ENCODE measurements at places on chromosomes 1 and 21.

- DNase-seq = no peak
Measured at GRCh38 chr1:47545912-47546483, 108.2 kb downstream of the FOXD2 start.

GRCh38 chr1:83882906-83883305 lies 116.0 kb downstream of the TTLL7 start:
- DNase-seq = peak; percentile 19

- no peak for DNase-seq
Measured at GRCh38 chr21:27206368-27206982, 239.6 kb upstream of the ADAMTS5 start.

DNA sequence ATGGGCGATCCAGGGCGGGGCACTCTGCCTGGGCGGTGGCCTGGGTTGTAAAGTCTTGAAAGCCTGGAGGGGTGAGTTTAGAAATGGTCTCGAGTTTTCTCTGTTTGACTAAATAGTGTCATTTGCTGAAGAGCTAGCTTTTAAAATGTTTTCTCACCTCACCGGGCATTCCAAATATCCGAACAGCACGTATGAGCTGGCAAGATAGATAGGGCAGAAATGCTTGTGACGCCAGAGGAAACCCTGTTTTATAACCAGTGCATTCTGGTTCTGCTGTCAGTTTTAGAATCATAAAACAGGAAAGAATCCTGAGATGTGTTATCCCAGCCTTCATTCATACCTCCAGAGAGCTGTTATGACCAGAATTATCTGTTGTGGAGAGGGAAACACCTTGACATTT lies 725 bp downstream of the RTCA start:
- DNase-seq = no peak

DNA sequence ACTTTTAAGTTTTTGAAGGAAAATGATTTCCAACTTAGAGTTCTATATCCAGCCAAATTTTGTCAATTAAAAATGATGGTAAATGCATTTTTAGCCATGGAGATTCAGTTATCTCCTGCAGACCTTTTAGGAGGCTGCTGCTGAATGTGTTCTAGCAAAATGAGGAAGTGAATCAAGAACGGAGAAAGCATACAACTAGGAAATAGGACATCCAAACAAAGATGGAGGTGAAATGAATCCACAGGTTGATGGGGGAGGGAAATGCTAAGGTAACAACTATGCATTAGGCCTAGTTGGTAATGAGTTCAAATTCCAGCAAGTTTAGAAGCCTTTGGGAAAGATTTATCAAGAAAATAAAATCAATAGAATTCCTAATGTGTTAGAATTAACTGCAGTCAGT lies 80.5 kb downstream of the FNBP1L start:
- DNase-seq = no peak

GRCh38 chr1:218969006-218969405 lies 204.7 kb upstream of the LYPLAL1 start:
- DNase-seq = no peak

DNA sequence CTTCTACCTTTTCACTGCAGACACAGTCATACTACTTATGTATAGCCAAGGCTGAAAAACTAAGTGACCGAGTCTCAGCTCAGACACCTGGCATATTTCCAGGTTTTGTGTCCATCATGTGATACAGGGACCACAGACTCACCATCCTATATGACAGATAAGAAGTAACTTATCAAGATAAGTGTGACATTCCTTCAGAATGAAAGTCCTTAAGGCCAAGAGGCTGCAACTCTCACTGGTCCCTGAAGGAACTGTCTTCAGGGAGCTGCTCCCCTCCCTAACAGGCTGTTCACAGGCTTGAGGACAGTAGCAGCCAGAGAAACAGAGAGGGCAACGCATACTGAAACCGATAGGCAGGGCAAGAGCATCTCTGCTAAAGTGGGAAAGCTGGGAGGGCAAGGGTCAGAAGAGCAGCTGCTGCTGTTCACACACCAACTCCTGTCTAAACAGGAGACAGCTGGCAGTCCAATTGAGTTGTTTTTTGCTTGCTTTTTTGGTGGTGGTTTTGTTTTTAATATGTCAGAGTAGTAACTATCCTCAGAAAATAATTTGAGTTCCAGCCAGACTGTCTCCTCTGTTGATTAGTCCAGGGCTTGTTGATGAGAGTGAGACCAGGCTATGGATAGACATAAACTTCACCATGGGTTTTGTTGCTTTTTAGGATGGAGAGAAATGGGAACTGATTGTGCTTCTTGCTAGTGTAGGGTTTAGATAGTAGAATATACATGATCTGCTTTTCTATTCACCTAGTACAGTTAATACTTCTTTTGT lies 67.7 kb downstream of the MACF1 start:
- no peak for DNase-seq

DNA sequence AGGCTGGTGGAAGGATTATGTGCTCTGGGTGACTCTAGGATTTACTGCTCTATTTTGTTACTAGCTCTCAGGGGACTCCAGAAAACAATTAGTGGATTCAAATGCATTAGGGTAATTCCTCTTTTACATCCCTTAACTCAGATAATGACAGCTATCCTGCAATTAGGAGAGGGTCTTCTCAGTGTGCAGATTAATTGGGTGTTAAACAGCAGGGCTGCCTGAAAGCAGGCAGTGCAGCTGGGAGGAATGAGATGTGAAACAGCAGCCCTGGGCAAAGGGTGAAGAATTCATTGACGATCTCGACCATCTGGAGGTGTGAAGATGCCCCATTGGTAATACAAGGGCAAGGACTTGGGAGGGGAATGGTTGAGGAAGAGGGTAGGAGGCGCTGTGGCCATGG lies 66.1 kb downstream of the HTR6 start:
- no peak for DNase-seq

DNA sequence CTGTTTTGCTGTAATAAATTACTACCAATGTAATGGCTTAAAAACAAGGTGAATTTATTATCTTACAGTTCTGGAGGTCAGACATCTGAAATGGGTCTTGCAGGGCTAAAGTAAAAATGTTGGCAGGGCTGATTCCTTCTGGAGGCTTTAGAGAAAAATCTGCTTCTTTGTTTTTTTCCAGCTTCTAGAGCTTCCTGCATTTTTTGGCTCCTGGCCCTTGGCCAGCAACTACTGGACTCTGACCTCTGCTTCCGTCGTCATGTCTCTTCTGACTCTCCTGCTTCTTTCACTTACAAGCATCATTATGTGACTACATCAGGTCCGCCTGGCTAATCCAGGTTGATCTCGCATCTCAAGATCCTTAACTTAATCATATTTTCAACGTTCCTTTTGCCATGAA lies 350.9 kb downstream of the S1PR1 start:
- DNase-seq = no peak

DNA sequence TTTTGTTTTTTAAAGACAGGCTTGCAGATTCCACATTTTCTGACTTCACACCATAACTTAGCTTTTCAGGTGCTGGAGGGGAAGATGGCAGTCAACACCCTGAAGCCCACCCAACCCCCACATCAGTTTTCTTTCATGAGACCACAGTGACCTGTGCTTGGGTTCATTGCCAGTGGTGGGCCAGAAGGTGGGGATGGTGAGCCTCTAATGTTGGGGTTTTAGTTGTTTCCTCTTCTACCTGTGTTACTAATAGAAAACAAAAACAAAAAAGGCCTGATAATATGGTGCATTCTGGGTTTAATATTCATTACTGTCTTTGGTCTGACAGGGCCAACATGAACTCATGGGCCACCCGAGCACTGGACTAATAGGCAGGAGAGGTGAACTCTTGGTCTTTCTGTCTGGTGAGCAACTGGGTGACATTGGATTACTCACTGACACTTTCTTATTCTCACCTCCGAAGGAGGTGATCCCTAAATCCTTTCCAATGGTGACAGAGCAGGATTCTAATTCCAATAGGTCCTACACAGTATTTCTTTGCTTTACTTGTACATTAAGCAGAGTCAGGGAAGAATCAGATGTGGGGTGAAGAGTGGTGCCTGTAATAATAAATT lies 132.8 kb downstream of the CLIC6 start:
- no peak for DNase-seq

DNA sequence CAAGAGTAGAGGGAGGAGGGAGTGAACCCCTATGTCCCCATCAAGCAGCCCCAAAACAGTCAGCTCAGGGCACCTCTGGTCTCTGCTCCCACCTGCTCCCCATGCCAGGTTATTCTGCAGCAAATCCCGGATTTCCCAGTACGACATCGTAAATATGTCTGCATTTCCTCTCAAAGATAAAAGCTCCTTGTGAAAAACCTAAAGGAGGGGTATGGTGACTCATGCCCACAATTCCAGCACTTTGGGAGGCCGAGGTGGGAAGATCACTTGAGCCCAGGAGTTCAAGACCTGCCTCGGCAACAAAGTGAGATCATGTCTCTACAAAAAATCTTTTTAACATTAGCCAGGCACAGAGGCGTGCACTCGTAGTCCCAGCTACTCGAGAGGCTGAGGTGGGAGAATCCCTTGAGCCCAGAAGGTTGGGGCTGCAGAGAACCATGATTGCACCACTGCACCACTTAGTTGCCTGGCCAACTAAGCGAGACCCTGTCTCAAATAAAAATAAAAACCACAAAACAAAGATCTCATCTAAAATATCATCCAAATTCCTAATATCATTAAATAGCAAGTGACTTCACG lies 7.1 kb downstream of the ACOT7 start:
- peak; percentile 48 for DNase-seq

GRCh38 chr21:42887326-42887725 lies 5.8 kb upstream of the NDUFV3 start:
- DNase-seq = no peak

GRCh38 chr1:21537511-21537931 lies 28.3 kb downstream of the ALPL start:
- no peak for DNase-seq

- DNase-seq = no peak
Measured at GRCh38 chr1:19752083-19752696, 47.5 kb downstream of the TMCO4 start.

DNA sequence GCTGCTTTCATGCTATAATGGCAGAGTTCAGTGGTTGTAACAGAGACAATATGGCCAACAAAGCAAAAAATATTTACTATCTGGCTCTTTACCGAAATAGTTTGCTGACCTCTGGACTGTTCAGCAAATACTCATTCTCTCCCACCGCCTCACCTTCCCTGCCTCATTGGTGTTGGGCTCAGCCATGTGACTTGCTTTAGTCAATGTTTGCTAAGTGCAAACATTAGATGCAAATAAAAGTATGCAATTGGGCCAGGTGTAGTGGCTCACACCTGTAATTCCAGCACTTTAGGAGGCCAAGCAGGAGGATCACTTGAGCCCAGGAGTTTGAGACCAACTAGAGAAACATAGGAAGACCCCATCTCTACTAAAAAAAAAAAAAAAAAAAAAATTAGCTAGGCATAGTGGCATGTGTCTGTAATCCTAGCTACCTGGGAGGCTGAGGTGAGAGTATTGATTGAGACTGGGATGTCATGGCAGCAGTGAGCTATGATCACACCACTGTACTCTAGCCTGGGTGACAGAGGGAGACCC lies 55.1 kb downstream of the RPL5 start:
- DNase-seq = no peak

GRCh38 chr1:94531664-94532063 lies 9.9 kb downstream of the F3 start:
- DNase-seq = no peak

DNA sequence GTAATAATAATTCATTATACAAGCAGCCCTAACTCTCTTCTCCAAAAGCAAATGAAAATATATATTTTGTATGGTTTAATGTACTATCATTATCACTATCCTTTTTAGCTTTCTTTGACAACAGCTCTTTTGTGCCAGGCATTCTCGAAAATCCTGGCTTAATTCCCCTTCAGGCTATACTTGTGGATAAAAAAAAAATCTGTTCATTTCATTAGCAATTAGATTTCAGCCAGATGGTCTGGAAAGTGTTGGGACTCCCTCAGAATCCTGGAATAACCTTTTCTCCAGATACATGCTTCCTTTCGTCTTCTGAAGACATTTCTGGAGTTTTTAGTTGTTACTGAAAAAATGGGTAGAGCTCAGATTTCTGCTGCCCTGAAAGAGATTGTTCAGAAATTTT lies 83.4 kb upstream of the PLPPR4 start:
- DNase-seq = no peak

DNA sequence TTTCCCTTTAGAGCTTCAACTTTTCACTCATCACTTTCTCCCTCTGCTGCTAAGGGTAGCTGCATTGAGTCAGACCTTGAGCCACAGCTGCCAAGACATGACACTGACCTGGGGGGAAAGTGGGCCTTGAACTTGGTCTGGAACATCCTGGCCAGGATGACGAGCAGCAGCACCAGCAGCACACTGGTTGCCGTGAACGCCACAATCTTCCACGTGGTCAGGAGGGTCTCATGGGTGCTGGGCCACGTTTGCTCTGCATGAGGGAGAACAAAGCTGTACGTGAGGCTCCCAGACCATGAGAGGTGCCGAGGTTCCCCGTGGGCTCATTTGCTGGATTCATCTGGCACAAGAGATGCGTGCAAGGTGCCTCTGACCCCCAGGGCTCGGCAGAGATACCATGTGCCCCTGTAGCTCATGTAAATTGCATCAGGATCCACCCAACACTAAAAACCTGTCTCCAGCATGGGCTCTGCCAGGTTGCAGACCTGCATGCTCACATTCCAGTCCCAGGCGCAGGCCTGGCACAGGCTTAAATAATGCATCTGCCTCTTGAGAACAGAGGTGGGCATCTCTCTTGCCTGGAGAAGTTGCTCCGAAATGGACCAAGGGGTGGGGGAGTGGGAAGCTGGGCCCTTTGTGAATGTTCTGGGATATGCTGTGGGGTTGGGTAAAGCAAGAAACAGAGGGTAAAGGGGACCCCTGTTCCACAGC lies 84.6 kb upstream of the TLR5 start:
- DNase-seq = no peak

- DNase-seq = peak; percentile 93
Measured at GRCh38 chr1:67700692-67701410, 15.8 kb downstream of the GADD45A start.

DNA sequence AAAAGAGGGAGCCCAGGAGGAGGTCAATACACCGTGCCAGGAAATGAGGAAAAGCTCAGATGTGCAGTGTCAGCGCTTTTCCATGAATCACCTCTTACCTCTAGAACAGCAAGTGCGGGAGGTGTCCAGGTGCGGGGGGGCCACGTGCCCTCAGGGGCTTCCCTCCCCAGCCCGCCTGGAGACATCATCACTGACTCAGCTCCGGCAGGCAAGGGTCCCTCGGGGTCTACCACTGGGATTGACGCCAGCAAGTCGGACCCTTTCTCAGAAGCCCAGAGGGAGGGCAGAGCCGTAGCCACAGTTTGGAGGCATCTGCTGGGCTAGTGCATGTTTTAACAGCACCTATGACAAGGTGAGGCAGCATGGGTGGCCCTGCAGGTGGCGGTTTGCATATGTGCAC lies 67.4 kb upstream of the TRAPPC10 start:
- no peak for DNase-seq

GRCh38 chr1:70146488-70146887 lies 58.9 kb downstream of the LRRC40 start:
- DNase-seq = no peak
